ENCODE measurements at places on chromosomes 6 and 20. TPM values are rescaled to one million over a fixed set of nuclear protein-coding genes. Genes with fewer than 3 reads are reported as not detected.
A peak's percentile ranks its signal among the peaks of the same experiment; 100 is the strongest.

- H3K27me3 ChIP-seq: peaks cover 9% of the 10 kb centered on the region
- no peak overlapping the region for H3K4me3 ChIP-seq
- DNase-seq: no peak
- no peak overlapping the region for H3K27ac ChIP-seq
- H3K4me1 ChIP-seq: peaks cover 4% of the 10 kb centered on the region
These were observed 32.6 kb downstream of the MYT1 start for GRCh38 chr20:64196847-64197306.

- H3K36me3 ChIP-seq: no peaks in the 10 kb centered on the region
- no peak for DNase-seq
- H3K4me1 ChIP-seq: no peaks in the 10 kb centered on the region
- H3K27me3 ChIP-seq: no peaks in the 10 kb centered on the region
- no peak overlapping the region for H3K4me3 ChIP-seq
These were observed 10.9 kb downstream of the BANF2 start for GRCh38 chr20:17710379-17711266.

DNA sequence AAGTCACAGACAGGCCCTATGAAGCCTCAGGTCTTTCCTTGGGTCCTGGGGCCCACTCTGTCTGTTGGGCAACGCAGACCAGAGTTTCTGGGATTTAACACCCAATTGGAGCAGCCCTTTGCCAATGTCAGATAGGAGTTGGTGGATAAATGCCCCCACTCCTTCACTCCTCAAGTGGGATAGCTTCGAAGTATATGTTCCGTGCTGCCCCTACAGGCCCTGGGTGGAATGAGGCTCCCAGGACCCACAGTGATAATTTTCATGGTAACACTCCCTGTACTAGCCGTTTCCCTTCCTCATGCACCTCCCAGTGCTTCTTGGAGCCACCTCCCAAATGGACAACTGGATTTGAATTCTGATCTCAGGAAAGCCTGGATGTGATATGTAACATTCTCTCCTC, 145.4 kb downstream of the FOXA2 start:
- DNase-seq: no peak
- no peaks in the 10 kb centered on the region for H3K36me3 ChIP-seq
- no peak overlapping the region for H3K27ac ChIP-seq
- no peak overlapping the region for H3K4me3 ChIP-seq
- no peaks in the 10 kb centered on the region for H3K4me1 ChIP-seq

DNA sequence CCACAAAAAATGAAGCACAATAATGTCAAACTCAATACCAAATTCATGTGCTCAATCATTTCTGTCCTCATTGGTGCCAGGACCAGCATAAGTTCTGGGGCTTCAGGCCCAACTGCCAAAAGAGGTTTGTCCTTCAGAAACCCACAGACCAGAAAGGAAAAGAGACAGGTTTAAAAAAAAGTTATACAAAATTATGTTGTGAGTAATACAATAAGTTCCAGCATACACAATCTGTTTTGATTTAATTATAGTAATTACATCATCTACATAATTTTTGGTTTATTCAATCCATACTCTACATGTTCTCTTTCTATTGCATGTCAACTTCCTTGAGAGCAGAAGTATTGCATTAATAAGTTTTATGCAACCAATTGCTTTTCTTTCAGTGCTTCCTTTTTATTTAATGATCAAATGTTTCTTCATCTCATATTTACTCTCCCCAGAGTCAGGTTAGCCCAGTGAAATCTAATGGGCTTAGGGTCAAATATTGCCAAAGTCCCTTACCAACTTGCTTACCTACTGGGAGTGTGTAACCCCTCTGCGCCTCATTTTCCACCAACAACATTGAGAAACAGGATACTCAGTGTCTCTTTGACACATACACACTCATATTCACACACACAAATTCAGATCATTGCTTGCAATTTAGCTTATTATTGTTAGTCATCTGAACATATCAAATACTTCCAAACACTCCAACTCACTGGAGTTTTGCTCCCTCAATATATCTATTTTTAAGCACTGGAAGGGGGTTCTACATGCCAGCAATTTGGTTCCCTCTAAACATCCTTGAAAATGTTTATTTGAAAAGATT, 424.4 kb upstream of the MARCKS start:
- H3K4me1 ChIP-seq: no peaks in the 10 kb centered on the region
- no peak overlapping the region for H3K27ac ChIP-seq
- H3K4me3 ChIP-seq: no peak overlapping the region
- no peaks in the 10 kb centered on the region for H3K36me3 ChIP-seq
- no peak for DNase-seq

GRCh38 chr6:84417260-84417659, 189.8 kb upstream of the CEP162 start:
- no peaks in the 10 kb centered on the region for H3K36me3 ChIP-seq
- H3K27ac ChIP-seq: no peak overlapping the region
- no peak for DNase-seq
- no peak overlapping the region for H3K4me3 ChIP-seq

- no peaks in the 10 kb centered on the region for H3K36me3 ChIP-seq
- no peak overlapping the region for H3K4me3 ChIP-seq
- DNase-seq: no peak
- H3K27me3 ChIP-seq: no peaks in the 10 kb centered on the region
- no peak overlapping the region for H3K27ac ChIP-seq
These were observed 251.2 kb downstream of the SLC24A3 start for GRCh38 chr20:19463597-19463996.

GRCh38 chr6:487956-488355, 96.4 kb downstream of the IRF4 start:
- peak; percentile 48 for DNase-seq
- H3K4me3 ChIP-seq: peak overlapping the region; percentile 64

DNA sequence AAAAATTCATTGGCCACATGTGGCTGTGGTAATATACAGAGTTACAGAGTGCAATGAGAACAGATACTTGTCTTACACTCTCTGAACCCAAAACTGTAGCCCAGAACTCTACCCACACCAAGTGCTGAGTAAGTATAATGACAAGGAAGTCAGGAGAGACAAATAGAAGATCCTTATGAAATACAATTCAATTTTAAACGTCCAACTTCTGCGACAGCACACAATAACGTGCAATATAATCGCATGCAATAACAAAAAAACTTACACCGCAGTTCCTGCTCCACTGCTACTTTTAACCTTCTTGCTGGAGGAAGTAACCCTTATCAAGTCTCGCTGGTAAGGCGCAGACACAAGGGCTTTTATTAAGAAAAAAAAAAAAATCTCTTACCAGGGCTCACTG, 881 bp downstream of the SFT2D1 start:
- peaks cover 11% of the 10 kb centered on the region for H3K4me1 ChIP-seq
- H3K27me3 ChIP-seq: no peaks in the 10 kb centered on the region
- DNase-seq: no peak
- H3K27ac ChIP-seq: peak overlapping the region; percentile 85

DNA sequence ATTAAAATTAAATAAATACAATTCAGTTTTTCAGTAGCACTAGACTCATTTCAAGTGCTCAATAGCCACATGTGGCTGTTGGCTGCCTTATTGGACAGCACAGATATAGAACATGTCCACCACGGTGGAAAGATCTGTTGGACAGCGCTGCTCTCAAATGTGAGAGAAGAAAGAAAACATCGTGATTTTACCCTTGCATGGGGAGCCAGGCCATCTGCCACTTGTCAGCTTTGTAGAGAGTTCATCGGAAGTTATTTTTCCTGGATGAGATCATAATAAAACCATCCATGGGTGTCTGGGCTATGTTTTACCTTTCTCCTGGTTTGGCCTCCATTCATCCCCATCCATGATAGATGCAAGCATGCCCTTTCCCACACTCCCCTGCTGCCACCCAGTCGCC, 5.8 kb upstream of the KIF3B start:
- DNase-seq: no peak
- H3K27ac ChIP-seq: no peak overlapping the region
- no peak overlapping the region for H3K4me3 ChIP-seq
- peaks cover 12% of the 10 kb centered on the region for H3K4me1 ChIP-seq
- H3K36me3 ChIP-seq: no peaks in the 10 kb centered on the region

GRCh38 chr6:29553268-29554057, 6.1 kb downstream of the UBD start:
- H3K27ac ChIP-seq: peak overlapping the region; percentile 35
- no peaks in the 10 kb centered on the region for H3K36me3 ChIP-seq

DNA sequence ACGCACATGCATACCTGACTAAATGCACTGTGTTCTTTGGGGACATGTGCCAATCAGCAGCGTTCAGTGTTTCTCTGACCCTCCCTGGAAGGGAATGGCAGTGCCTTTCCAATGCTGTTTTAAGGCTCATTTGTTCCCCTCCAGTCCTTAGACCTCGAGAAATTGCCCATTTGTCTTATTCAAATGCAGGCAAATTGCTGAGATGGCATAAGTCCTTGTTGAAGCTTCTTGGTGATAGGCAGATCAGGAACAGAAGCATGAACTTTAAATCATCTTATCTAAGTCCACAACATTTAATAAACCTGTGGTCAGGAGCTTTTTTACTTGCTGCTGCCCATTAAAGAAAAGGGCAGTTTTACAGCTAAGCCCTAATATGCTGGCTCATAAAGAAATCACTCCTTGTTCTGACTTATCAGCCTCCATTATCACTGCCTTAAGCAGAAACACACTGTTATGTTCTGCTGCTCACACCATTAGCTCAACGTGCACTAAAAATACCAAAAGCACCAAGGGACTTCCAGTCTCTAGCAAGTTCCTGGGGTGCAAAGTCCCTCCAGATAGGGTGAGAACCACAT, 112.9 kb upstream of the LRFN2 start:
- no peak for DNase-seq
- peaks cover 2% of the 10 kb centered on the region for H3K27me3 ChIP-seq
- H3K4me3 ChIP-seq: no peak overlapping the region

- H3K27me3 ChIP-seq: no peaks in the 10 kb centered on the region
- no peak overlapping the region for H3K27ac ChIP-seq
- no peaks in the 10 kb centered on the region for H3K36me3 ChIP-seq
- no peak for DNase-seq
- no peak overlapping the region for H3K4me3 ChIP-seq
- H3K4me1 ChIP-seq: peaks cover 12% of the 10 kb centered on the region
These were observed 10.4 kb downstream of the ZBP1 start for GRCh38 chr20:57609842-57610167.

- H3K4me3 ChIP-seq: no peak overlapping the region
- no peaks in the 10 kb centered on the region for H3K36me3 ChIP-seq
- no peak overlapping the region for H3K27ac ChIP-seq
- H3K27me3 ChIP-seq: peaks cover 62% of the 10 kb centered on the region
- H3K4me1 ChIP-seq: peaks cover 6% of the 10 kb centered on the region
- DNase-seq: no peak
These were observed 5.8 kb upstream of the KCNG1 start for GRCh38 chr20:51028616-51029212.

GRCh38 chr6:121222656-121223055, 111.6 kb downstream of the TBC1D32 start:
- no peaks in the 10 kb centered on the region for H3K4me1 ChIP-seq
- H3K36me3 ChIP-seq: peaks cover 28% of the 10 kb centered on the region
- no peak overlapping the region for H3K4me3 ChIP-seq
- no peak for DNase-seq
- no peak overlapping the region for H3K27ac ChIP-seq

DNA sequence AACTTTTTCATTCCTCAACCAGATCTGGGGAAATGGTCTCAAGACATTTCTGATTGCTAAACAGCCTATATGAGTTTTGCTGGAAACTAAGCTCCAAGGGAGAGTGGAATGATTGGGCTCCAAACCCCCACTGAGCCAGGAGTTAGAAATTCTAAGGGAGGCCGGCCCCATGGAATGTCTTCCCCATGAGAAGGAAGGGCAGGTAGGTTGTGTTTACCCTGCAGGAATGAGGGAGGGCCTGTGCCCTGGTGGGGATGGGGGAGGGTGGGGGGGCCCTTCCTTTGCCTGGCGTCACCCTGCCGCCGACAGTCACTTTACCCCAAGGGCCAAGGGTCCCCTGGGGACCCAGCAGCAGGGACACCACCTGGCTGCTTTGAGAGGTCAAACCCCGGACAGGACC, 298.9 kb downstream of the TFAP2C start:
- no peak overlapping the region for H3K4me3 ChIP-seq
- H3K27ac ChIP-seq: no peak overlapping the region
- no peaks in the 10 kb centered on the region for H3K36me3 ChIP-seq
- peaks cover 58% of the 10 kb centered on the region for H3K27me3 ChIP-seq
- DNase-seq: no peak

DNA sequence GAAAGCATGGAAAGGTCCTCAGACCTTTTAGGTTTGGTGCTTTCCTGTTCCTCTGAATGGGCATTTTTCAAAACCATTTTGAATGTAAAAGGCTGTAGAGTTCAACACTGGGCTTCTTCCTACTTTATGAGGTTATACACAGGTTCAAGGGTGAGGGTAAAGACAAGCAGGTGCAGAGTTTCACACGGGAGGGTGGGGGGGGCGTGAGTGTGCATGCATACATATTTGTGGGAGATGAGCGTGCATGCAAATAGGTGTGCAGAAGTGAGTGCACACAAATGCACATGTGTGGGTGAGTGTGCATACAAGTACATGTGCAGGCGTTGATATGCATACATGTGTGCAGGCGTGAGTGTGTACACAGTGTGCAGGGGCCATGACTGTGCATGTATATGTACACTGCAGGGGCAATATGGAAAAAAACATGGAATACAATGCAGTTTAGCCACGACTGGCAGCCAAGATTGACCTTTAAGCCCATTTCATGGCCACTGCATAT, 183.1 kb downstream of the GMPR start:
- no peaks in the 10 kb centered on the region for H3K27me3 ChIP-seq
- peaks cover 3% of the 10 kb centered on the region for H3K36me3 ChIP-seq
- H3K27ac ChIP-seq: peak overlapping the region; percentile 96
- peak overlapping the region; percentile 25 for H3K4me3 ChIP-seq

- H3K4me3 ChIP-seq: no peak overlapping the region
- no peak for DNase-seq
- H3K36me3 ChIP-seq: peaks cover 6% of the 10 kb centered on the region
- peaks cover 16% of the 10 kb centered on the region for H3K4me1 ChIP-seq
These were observed 22.4 kb downstream of the PTGIS start for GRCh38 chr20:49545572-49545971.

- DNase-seq: no peak
- H3K4me1 ChIP-seq: no peaks in the 10 kb centered on the region
- H3K27ac ChIP-seq: no peak overlapping the region
- H3K36me3 ChIP-seq: no peaks in the 10 kb centered on the region
- H3K27me3 ChIP-seq: peaks cover 6% of the 10 kb centered on the region
- no peak overlapping the region for H3K4me3 ChIP-seq
These were observed 91.7 kb downstream of the COL19A1 start for GRCh38 chr6:69957985-69958559.

GRCh38 chr6:41567684-41568083, 21.5 kb downstream of the FOXP4 start:
- no peak for DNase-seq
- H3K4me3 ChIP-seq: no peak overlapping the region
- H3K27me3 ChIP-seq: no peaks in the 10 kb centered on the region
- H3K4me1 ChIP-seq: peaks cover 13% of the 10 kb centered on the region
- H3K36me3 ChIP-seq: peaks cover 8% of the 10 kb centered on the region

GRCh38 chr6:148915810-148916209, 169.0 kb downstream of the UST start:
- no peak overlapping the region for H3K4me3 ChIP-seq
- no peak overlapping the region for H3K27ac ChIP-seq
- DNase-seq: no peak
- H3K27me3 ChIP-seq: no peaks in the 10 kb centered on the region
- no peaks in the 10 kb centered on the region for H3K4me1 ChIP-seq

MAS1 gene
- not detected for total RNA-seq

TMC2 gene
- total RNA-seq: not detected

PRICKLE4 gene
- total RNA-seq: not detected

RIPOR3 gene
- not detected for total RNA-seq

SLC39A7 gene
- 43.3 TPM for total RNA-seq

RIPOR2 gene
- 88.3 TPM for total RNA-seq

ECT2L gene
- total RNA-seq: not detected

TRMT11 gene
- total RNA-seq: 49.1 TPM

PACRG gene
- not detected for total RNA-seq

COL9A1 gene
- not detected for total RNA-seq

PNPLA1 gene
- total RNA-seq: not detected

VNN1 gene
- total RNA-seq: not detected

All from activated CD8-positive, alpha-beta T cell treated with anti-CD3 and anti-CD28 coated beads for 36 hours (primary cell).